GM18507 (cell line): ENCODE measurements at places on chromosomes 5 and 9.

- no peak for DNase-seq
These were observed 229.9 kb upstream of the RIOK2 start for GRCh38 chr5:97412959-97413358.

DNA sequence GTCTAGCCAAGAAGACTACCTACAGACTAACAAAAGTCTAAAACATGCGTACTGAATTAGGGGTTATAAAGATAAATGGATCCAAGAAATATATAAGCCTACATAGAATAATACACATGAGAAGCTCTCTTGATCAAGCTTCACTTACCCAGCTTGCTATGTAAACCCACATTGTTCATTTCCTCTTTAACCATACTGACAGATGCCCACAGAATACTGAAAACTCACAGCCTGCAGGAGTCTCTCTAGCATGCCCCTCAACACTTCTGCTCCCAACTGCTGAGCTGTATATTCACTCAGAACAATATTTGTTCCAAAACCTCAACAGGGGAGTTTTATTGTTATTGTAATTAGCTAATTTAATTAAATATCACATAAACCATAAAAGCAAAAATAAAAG is 52.4 kb downstream of the RFX3 start:
- DNase-seq: no peak

GRCh38 chr5:87389296-87390034 is 23.3 kb downstream of the CCNH start:
- no peak for DNase-seq

- no peak for DNase-seq
These were observed 101.7 kb upstream of the TLE1 start for GRCh38 chr9:81791076-81791475.

- no peak for DNase-seq
These were observed 58.3 kb upstream of the LHFPL2 start for GRCh38 chr5:78706825-78707224.

- DNase-seq: no peak
These were observed 128.0 kb upstream of the ABCA1 start for GRCh38 chr9:105055917-105056316.
